ENCODE measurements at places on chromosomes 3 and 15.

DNA sequence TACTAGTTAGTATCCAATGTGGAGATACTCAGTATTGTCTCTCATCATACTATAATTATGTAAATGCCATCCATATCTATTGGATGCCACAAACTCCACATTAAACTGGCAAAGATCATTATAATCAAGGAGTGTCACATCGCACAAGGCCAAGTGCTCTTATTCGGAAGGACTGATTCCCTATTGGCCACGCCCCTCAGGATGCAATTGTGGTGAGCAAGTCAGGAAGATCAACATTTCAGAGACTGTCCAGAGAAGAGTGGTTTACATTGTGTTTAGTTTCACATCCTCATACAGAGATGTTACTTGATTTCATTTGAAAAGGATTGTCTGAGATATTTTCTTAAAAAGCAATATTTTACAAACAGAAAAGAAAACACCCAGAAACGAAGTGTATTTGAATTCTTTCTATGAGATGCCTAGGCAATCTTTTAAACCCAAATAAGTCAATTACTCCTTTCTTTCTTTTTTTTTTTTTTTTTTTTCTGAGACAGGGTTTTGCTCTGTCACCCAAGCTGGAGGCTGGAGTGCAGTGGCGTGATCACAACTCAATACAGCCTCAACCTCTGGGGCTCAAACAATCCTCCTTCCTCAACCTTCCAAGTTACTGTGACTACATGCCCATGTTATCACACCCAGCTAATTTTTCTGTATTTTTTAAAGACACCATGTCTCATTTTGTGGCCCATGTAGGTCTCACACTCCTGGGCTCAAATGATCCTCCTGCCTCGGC lies 369.1 kb downstream of the RBMS3 start:
- DNase-seq, result peak; percentile 24

DNA sequence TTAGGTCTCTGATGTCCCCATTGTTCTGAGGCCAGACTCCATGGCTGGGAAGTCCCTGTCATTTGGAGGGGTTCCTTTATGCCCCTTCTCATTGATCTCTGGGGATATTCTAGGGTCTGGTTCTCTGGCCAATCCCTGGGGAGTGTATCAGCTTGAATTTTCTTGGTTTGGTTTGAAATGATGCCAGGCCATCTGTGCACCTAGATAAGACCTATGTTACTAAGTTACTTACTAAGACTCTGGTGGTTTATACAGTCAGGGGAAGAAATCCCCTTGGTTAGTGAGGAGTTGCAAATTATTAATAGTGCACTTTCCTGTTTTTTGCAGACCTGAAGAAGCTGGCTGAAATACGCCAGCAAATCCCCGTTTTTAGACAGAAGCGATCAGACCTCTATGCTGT lies 20.3 kb downstream of the NIT2 start:
- DNase-seq, result no peak

DNA sequence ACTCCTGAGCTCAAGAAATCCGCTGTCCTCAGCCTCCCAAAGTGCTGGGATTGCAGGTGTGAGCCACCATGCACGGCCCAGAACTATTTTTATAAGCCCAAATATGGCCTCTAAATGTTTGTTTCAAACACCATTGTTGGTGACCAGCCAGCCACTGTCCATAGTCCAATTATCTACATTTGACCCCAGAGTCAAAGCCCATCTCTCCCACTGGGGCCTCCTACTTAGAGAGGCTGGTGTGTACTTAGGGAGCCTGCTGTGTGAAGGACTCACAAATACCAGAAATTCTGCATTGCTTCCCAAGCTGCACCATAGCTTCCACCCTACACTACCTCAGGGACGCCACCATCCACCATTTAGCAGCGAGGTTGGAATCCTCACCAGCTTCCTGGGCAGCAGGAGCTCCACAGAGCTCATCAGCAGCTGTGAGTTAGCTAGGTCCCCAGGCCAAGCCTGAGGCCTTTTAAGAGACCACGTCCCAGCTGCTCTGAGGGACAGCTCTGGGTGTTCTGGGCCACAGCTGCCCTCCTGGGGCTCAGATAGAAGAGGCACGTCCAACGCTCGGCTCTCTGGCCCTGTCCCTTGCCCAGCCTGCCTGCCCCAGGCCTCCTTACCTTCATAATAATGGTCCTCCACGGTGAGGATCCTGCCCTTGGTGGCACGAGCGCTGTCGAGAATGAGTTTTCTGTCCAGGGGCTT lies 29.5 kb downstream of the TKT start:
- DNase-seq, result no peak

DNA sequence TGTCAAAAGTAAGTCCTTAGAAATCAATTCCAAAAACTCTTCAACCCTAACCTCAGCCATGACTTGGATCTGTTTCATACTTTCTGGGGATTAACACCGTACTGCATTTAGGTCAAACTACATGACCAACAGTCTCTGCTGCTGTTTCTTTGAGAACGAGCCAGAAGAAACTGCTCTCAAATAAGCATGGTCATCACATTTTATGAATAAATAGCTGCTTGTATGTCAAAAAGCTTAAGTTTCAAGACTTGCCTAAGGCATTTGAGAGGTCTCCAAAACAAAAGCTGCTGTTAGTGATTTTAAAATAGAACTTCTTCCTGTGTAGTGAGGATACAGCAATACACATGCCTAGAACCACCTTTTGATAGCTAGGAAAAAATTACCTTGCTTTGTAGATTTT lies 166.3 kb upstream of the CHRM5 start:
- DNase-seq, result no peak

- DNase-seq, result no peak
These were observed 169.8 kb downstream of the POTEB3 start for GRCh38 chr15:21270474-21270873.

- no peak for DNase-seq
These were observed 166.1 kb downstream of the FRMD5 start for GRCh38 chr15:44029003-44029402.

GRCh38 chr3:150074697-150075416 lies 104.2 kb upstream of the PFN2 start:
- DNase-seq, result no peak

GRCh38 chr3:195224980-195225580 lies 45.9 kb downstream of the XXYLT1 start:
- DNase-seq, result no peak
